ENCODE measurements at places on chromosomes 16 and 17.

DNA sequence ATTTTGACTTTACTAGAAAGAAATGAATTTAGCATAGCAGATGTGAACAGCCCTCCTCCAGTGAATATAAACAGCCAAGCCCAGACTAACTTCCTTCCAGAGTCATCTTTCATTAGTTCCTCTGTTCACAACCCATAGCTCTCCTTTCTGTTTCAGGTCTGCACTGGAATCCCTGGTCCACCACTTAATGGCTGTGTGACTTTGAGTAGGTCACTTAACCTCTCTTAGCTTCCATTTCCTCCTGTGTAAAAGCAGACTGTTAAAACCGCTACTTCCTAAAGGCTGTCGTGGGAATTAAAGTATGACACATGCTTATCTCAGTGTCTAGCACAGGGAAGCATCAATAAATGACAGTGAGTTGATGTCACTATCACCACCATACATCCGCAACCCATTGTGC, 7.5 kb downstream of the SLC6A4 start:
- no peak for DNase-seq

DNA sequence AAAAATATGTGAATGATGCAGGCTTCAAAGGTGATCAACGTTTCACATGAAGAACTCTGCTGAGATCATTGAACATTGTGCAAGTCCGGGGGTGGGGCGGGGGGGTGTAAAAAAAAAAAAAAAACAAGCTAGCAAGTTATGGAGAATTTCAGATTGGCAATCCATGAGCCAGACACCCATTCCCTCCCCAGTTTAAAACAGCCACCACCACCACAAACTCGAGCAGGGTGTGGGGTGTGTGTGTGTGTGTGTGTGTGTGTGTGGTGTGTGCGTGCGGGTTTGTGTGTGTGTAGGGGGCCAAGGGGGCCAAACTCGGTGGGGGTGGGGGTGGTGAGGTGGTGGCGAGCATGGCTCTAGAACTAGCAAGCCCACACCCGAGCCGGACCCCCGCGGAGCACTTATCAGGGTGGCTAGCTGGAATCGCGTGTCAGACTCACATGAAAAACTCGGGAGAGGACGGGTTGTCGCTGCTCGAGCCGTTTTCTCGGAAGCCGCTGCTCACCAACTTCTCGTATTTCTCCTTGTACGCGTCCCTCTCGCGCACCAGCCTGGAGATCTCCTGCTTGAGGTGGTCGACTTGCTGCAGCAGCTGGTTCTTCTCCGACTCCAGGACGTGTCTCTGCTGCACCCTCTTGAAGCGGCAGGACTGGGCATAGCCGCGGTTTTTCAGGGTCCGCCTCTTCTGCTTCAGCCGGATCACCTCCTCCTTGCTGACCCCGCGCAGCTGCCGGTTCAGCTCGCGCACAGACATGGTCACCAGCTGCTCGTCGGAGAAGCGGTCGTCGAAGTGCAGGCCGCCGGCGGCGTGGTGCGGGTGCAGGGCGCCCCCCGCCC, 2.0 kb downstream of the MAF start:
- no peak for DNase-seq

DNA sequence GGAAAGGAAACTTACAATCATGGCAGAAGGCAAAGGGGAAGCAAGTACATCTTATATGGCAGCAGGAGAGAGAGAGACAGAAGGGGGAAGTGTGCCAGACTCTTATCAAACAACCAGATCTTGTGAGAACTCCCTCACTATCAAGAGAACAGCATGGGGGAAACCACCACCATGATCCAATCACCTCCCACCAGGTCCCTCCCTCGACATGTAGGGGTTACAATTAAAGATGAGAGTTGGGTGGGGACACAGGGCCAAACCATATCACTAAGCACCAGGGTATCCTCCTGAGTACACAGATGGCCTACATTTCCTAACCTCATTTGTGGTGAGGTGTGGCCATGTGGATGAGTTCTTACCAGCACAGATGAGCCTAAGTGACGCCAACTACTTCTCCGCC, 348.6 kb upstream of the ZFHX3 start:
- no peak for DNase-seq

DNA sequence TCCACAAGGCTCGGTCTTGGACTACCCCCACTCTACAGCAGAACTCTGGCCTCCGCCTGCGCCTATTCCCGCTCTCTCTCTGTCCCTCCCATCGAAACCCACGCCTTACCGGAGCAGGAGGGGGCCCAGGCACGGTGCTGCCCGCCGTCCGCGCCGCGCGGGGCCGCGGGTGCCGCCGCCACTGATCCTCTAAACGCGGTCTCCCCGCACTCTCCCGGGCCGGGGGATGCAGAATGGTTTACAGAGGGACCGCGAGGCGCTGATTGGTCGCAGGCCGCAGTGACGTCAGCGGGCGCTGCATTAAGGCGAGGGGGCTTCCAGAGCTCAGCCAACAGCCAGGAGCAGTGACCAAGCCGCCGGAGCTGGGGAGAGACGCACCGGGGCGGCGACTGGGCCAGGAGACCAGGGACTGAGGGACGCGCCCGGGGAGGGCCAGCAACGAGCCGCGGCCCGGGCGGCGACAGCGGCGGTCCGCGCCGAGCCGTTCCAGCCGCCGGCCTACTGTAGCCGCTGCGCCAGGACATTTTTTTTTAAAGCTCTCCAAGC, 747 bp upstream of the LHX1 start:
- no peak for DNase-seq

DNA sequence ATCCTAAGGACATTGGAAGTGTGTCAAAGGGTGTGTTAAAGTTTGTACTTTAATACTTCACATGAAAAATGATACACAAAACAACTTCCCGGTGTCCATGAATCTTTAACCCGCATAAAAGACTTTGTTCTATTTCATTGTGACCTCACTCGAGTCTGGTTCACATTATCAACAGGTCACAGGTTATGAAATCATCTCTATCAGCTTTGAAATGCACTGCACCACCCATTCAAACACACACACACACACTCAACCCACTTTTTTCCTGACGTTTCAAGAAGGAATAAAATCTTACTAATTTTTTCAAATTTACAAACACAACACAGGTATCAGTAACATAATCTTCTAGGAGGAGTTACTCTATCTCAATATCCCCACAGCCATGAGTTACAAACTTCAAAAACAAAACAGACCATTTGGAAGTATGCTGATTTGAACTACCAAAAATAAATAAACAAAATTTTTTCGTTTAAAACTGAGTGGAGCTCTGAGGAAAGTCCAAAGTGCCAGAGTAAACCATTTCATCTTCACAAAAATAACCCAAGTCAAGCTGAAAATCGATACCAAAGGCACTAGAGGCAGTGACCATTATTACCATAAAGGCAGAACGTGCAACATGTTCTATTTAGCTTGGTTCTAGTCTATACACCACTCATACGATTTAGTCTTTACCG, 2.7 kb downstream of the ACOX1 start:
- no peak for DNase-seq

DNA sequence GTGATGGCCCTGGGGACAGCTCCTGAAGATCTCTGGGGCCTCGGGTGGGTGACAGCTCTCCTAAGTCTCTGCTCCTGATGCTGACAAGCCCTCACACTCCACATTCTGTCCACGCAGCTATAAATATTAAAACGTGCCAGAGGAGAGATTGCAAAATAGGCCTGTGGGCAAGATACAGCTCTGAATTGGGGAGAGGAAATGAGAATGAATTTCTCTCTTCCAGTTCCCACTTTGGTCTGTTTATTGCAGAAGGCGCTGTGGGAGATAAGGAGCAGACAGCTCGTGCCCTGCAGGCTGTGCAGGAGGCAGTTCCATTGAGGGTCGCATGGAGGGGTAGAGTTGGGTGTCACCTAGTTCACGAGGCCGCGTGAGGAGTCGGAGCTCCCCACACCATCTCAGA, 87.5 kb upstream of the SDK2 start:
- DNase-seq = no peak

DNA sequence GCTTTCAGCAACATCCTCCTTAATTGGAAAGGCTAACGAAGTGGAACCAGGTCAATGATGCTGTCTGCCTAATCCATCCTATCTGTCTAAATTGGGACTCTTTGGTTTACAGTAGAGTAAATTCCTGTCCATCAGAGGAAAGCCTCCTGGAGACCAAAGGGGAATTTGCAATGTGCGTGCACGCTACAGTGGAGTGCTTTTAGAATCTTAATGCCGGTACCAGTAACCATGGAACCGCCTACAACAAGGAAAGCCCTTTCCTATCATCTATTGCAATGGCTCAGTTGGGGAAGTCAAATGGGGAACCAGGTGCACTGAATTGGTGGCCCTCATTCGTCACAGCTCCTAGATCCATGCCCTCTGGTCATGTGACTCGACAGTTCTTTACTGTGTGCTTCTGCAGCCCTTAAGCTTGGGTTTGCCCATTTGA, 110.1 kb downstream of the XYLT1 start:
- no peak for DNase-seq

DNA sequence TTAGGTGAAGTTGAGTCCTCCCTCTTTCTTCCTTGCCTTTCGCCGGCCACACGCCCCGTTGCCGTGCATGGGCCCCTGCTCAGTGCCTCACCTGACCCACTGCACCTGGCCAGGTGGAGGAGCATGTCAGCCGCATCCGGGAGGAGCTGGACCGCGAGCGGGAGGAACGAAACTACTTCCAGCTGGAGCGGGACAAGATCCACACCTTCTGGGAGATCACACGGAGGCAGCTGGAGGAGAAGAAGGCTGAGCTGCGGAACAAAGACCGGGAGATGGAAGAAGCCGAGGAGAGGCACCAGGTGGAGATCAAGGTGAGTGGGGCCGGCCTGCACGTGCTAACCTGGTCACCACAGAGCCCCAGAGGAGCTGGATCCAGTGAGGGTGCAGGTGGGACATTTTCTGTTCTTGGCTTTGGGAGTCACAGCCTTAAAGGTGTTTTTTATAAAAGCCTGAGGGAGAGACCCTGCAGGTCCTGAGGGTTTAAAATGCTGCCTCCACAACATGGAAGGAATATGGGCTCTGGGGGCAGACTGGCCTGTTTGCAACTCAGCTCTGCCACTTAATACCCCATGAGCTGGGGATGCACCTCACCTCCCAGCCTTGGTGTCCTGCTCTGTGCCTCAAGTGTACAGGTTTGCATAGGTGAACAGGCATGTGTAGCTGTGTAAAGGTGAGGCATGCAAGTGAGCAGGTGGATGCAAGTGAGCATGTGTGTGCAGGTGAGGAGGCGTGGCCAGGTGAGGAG, 12.1 kb upstream of the DBNDD1 start:
- DNase-seq = no peak

DNA sequence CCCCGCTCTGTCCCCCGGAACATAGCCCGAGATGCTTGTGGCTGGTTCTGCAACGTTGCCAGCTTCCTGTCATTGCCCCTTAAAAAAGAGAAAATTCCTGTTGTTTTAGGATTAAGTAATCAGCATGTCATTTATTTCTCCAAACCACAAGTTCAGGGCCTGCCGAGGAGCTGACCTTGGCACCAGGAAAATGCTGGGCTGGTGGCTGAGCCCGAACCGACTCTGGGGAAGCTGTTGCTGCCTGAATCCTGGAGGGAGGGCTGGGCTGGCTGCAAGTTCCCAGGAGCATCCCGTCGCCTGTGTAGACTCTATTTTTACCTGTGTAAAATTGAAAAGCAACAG, 130.9 kb upstream of the FOXF1 start:
- no peak for DNase-seq

- DNase-seq = no peak
Observed at GRCh38 chr17:44628243-44629188, 27.8 kb upstream of the MEIOC start.

- DNase-seq = no peak
Observed at GRCh38 chr17:72950242-72950931, 142.1 kb downstream of the SLC39A11 start.

- DNase-seq = no peak
Observed at GRCh38 chr16:3243882-3244281, 8.9 kb upstream of the ZNF200 start.

GRCh38 chr17:57666201-57666870, 78.8 kb downstream of the CCDC182 start:
- no peak for DNase-seq

DNA sequence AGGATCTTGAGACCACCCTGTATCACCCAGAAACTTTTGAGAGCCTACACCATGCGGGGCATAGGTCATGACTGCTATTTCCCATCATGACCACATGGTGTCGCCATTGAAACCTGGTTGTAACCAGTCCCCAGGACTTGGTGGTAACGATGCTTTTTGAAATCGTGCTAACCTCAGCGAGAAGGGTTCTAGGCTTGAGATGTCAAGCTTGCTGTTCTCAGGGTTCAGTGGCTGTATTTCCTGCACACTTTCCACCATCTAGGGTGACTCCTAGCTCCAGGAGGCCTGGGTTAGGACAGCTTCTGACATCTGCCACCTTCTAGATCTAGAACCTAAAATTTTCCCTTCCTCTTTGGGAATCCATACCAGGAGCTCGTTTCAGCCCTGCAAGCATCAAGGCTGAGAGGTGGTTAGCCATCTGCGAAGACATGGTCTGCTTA, 13.0 kb upstream of the SPNS3 start:
- peak; percentile 24 for DNase-seq

GRCh38 chr16:4529085-4530060, 9.2 kb downstream of the CDIP1 start:
- no peak for DNase-seq

- no peak for DNase-seq
Observed at GRCh38 chr17:75476271-75476671, 19.8 kb downstream of the TMEM94 start.

- DNase-seq = no peak
Observed at GRCh38 chr16:88437367-88437964, 15.6 kb upstream of the ZFPM1 start.

GRCh38 chr16:59543641-59544040, 809.5 kb upstream of the GOT2 start:
- no peak for DNase-seq

- no peak for DNase-seq
Observed at GRCh38 chr16:81987121-81987520, 24.1 kb downstream of the SDR42E1 start.

GRCh38 chr17:40517981-40518380, 16.6 kb upstream of the TNS4 start:
- no peak for DNase-seq

- no peak for DNase-seq
Observed at GRCh38 chr16:7339700-7340099, 7.1 kb downstream of the RBFOX1 start.

GRCh38 chr16:30350134-30350871, 4.8 kb downstream of the CD2BP2 start:
- DNase-seq = no peak

GRCh38 chr16:17817943-17818342, 347.2 kb upstream of the XYLT1 start:
- DNase-seq = no peak

GRCh38 chr16:85312174-85312573, 199.9 kb upstream of the CIBAR2 start:
- DNase-seq = no peak

DNA sequence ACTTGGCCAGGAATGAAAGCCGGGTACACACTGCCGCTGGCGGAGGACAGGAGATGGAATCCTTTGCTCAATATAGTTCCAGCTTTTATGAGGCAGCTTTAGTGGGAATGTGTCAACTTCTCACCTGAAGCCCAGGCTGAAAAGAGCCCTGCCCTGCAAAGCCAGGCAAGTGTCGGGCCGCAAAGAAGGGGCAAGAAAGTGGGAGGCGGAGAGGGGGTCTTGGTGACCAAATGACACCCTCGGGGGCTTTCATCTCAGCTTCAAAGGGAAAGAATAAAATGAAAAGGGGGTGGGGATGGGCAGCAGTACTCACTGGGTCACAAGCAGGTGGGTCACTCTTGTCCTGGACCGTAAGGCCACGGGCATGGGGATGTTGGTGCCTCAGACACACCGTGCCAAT, 62.9 kb downstream of the C16orf95 start:
- DNase-seq = no peak

- DNase-seq = no peak
Observed at GRCh38 chr17:79715098-79715942, 15.4 kb upstream of the ENPP7 start.

GRCh38 chr17:57557834-57558681, 187.0 kb downstream of the CCDC182 start:
- DNase-seq = no peak

Data from T1000 (cell line).